ENCODE measurements at places on chromosomes 7 and 10.

- peak; percentile 4 for DNase-seq
Measured at GRCh38 chr7:132882714-132883428, 199.0 kb downstream of the CHCHD3 start.

GRCh38 chr10:89148061-89148460, 59.1 kb downstream of the CH25H start:
- no peak for DNase-seq

GRCh38 chr7:116142850-116143249, 67.5 kb upstream of the TES start:
- DNase-seq, result peak; percentile 3

DNA sequence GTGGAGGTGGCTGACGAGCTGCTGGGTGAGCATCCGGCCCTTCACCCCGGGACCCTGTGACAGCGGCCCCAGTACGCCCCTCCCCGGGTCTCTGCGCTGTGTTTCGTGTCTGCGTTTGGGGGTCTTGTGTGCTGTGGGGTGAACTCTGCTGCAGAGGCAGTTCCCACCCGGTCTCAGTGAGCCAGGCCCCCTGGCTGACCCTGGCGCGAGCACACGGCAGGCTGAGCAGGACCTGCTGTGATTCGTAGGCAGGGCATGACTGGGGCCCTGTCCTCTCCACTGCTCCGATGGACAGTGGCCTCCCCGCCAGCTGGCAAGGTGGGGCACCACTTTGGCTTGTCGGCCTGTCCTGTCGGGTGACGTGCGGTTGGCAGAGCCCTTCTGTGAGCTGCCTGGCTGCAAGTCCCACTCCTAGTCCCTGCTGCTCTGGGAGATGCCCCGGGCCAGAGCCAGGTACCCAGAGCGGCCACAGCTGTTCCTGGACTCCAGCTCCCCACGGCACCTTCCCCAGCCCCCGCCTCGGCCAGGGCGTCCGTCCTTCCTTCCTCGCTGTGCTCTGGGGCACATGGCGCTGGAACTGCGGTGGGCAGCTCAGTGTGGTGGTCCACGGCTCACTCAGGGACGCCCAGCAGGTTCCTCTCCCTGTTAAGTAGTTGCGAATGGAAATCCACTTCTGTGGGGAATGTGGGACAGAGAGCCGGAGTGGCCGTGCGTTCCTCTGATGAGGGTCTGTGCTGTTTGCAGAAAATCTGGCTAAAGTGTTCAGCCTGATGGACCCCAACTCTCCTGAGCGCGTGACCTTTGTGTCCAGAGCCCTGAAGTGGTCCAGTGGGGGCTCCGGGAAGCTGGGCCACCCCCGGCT, 10.5 kb downstream of the GET4 start:
- DNase-seq, result no peak

DNA sequence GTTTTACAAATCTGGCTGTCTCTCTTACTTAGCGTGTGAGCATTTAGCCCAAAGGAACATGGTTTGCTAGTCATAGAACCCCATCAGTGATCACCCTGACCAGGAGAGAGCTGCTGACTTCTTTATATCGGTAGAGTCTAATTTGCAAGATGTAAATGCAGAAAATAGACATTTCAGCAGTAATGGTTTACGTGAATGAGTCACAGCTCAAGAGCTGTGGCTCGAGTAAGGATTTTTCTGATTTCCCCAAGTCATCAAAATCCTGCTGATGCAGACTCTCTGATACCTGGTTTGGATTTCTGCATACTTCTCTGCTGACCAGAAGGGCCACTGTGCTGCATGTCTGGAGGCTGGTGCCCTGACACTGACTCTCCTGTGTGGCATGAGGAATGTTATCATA, 25.7 kb downstream of the NUB1 start:
- no peak for DNase-seq

DNA sequence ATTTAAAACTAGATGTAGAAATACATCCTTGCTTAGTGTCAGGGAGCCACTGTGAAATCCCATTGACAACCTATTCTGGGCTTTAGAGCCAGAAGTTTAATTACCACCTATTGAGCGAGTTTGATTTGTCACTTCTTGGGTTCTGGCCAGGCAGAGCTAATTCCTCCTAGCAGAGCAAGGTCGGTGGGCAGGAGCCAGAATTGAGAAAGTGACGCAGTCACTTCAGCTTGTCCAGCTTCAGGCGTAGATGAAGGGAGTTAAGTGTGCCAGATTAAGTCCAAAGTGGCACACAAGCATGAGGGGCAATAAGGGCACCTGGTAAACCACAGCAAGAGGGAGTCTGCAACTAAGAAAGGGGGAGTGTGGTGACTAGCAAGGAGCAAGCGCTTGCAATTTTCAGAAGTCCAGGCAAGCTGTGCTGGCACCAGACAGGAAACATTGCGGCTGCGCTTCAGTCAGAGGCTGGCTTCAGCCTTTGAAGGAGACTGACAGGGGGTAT, 119.4 kb downstream of the ST7 start:
- DNase-seq, result no peak

GRCh38 chr7:21141476-21141875, 286.4 kb upstream of the SP4 start:
- no peak for DNase-seq

DNA sequence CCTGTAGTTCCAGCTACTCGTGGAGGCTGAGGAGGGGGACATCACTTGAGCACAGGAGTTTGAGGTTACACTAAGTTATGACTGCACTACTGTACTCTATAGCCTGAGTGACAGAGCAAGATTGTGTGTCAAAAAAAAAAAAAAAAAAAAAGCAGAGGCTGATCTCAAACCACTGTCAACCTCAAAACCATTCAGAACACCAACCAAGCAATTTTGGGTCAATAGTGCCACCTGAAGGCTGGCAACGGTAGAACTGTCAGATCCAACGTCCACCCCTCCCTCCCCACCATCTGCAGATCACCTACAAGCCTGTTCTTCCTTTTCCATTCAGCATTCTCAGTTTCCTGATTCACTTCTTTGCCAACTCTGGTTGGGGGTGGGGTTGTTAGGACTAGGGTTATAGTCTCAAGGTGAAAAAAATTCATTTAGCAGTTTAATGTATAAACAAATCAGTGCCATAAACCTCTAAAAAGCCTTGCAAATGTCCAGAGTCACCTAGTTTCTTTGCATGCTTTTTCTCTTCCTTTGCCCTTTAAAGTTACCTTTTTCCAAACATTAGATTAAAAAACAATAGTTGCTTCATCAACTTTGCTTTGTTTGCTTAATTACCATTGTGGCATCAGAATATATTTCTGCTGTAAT, 2.6 kb downstream of the MRPS33 start:
- peak; percentile 63 for DNase-seq

DNA sequence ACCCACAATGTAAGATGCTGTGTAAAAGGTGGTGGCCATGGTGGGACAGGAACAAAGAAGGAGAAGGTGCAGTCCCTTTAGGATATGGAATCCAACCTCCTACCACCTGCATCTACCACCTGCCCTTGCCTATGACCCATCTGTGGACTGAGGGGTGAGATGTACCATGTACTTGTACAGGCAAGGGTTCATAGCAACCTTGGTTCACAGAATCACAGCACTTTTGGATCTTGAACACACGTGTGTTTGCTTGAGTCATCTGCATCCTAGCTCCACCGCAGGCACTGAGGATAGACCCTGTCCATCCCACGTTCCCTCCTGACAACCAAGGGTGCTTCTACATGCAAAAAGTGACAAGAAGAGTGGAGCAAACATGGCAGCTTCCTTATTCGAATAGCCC, 162.3 kb downstream of the GFRA1 start:
- no peak for DNase-seq

GRCh38 chr10:131448171-131448570, 136.7 kb upstream of the TCERG1L start:
- no peak for DNase-seq

- no peak for DNase-seq
Measured at GRCh38 chr10:132237871-132238270, 51.1 kb downstream of the DPYSL4 start.

DNA sequence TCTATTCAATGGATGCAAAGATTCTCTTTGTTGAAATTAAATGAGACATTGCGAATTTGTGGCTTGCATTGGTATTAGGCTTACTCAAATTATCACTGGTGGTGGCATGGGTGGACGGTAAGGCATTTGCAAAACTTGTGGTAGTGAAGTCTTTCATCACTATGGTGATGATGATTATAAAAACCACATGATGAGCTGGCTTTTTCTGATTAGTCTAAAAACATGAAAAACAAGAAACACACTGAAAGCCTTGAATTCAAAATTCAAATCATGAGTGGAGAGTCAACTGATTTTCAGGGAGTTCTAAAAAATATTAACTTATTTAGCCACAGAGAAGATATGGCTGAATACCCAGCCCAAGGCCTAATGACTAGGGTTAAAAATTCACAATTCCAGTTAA, 99.8 kb upstream of the HGF start:
- DNase-seq, result no peak

DNA sequence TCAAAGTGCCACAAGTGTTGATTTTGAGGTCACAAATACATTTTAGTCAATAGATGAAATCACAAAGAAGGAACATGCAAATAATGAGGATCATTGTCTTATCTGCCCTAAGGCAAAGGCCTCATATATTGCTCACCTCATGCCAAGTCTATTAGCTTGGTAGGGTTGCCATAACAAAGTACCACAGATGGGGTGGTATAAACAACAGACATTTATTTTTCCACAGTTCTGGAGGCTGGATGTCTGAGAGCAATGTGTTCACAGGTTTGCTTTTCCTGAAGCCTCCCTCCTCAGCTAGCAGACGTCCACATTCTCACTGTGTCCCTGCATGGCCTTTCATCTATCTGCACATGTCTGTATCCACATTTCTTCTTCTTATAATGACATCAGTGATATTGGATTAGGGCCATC, 59.6 kb downstream of the RELN start:
- DNase-seq, result no peak

GRCh38 chr7:16205466-16205865, 215.9 kb downstream of the CRPPA start:
- DNase-seq, result no peak

GRCh38 chr7:131131746-131132431, 195.8 kb upstream of the MKLN1 start:
- no peak for DNase-seq

DNA sequence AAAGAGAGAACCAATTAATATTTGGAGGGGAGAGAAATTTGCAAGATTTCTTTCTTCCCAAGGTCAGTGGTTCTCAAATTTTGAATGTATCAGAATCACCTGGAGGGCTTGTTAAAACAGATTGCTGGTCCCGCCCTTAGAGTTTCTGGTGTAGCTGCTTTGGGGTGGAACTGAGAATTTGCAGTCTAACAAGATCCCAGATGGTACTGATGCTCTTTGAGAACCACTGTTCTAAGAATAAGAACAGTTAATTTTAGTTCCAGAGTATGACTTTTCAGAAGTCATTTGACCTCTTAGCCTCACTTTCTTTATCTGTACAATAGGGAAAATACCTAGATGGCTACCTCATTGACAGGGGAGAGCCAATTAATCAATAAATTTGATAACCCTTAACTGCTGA, 161.6 kb downstream of the PRKG1 start:
- no peak for DNase-seq

GRCh38 chr7:128045766-128046165, 14.5 kb upstream of the LRRC4 start:
- DNase-seq, result no peak

DNA sequence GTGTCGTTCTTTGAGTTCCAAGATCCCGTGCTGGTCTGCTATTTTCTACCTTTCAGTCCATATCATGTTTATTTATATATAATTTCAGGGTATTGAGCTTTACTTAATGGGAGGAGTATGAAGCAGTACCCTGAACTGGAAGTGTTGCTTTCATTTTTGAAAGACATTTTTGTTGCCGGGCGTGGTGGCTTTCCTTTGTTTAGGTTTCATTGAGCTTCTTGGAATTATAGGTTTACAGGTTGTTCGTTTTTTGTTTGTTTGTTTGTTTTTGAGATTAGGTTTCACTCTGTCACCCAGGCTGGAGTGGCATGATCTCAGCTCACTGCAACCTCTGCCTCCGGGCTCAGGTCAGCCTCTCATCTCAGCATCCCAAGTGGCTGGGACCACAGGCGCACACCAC, 7.4 kb downstream of the ZNF487 start:
- no peak for DNase-seq

DNA sequence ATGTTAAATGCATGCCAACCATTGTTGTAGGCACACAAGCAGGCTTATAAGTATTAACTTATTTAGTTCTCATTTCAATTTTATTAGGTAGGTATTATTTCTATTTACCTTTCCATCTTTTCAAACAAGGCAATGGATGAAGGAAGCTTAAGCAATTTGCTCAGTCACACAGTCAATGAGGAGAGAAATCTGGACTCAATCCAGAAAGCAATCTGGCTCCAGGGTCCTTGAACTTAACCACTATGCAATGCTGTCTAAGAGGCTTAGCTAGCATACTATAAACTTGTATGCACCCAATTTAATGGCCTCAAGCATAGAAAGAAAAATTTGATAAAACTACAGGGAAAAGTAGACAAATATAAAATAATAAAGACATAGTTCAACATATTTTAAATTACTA, 88.6 kb downstream of the VWDE start:
- DNase-seq, result no peak

DNA sequence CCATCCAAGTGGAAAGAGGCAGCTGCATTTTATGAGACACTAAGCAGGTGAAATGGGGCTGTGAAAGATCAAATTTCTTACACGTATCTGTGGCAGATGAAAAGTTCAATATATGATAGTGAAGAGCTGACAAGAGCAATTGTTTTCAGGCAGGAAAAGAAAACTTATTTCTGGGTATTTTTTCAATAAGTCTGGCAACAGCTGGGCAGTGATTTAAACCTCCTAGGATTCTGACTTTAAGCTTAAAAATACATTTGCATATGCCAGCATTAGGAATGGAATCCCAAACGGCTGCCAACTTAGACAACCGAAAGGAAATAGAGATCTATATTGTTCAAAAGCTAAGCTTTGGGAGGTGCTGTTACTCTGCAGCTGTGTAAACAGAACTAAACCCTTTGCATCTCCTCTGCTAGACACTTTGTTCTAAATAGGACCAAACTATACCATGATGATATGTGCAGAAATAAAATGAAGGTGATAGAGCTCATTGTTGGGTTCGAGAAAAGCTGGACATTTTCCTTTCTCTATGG, 26.1 kb downstream of the DYNC1I1 start:
- DNase-seq, result no peak

GRCh38 chr10:113753020-113753692, 1.7 kb downstream of the PLEKHS1 start:
- DNase-seq, result no peak

DNA sequence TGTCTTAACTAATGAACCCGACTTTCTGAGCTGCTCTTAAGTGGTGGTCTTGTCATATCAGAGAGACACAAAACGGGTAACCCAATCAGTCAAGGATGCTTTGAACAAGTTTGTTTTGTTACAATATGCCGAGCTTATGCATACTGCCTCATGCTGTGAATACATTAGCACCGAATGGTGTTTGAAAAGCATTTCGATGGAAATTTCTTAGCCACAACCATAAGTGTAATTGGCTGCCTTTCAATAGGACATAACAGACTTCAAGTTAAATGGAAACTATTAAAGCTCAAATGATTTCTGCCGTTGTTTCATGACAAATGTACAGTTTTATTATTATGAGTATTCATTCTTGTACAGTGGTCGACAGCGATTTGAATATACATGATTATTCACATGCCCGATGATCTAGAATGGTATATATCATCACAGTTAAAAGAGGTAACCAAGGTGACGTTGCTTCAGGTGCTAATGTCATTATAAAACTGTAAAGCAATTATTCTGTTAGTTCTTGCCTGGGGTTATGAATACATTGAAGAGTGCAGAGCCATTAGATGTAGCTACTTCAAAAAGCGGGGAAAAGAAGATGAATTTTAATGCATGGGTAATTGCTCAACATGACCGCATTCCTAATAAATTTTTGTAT, 118.8 kb downstream of the EBF3 start:
- DNase-seq, result no peak

- no peak for DNase-seq
Measured at GRCh38 chr7:143299346-143299745, 11.2 kb downstream of the CASP2 start.

- DNase-seq, result no peak
Measured at GRCh38 chr7:63073286-63073685, 925.4 kb upstream of the ZNF722 start.

Data from activated gamma-delta T cell treated with anti-CD3 and anti-CD28 coated beads, Interleukin-2, amount 50 U/mL, for 16 hours (primary cell).